ENCODE measurements at places on chromosomes 6 and 20. TPM values are rescaled to one million over a fixed set of nuclear protein-coding genes. Genes with fewer than 3 reads are reported as not detected.

ANKRD6 gene
- 3.5 TPM for total RNA-seq

RMND1 gene
- 26.1 TPM for total RNA-seq

RNF39 gene
- total RNA-seq, result not detected

GLP1R gene
- not detected for total RNA-seq

SRMS gene
- not detected for total RNA-seq

HFE gene
- 12.9 TPM for total RNA-seq

NHSL1 gene
- 11.8 TPM for total RNA-seq

CFAP206 gene
- 2.2 TPM for total RNA-seq

BHLHE23 gene
- not detected for total RNA-seq

CSNK2B gene
- 302 TPM for total RNA-seq

SCRT2 gene
- total RNA-seq, result not detected

EBF4 gene
- total RNA-seq, result 0.98 TPM

CD24 gene
- total RNA-seq, result 1,378 TPM

CARMIL1 gene
- total RNA-seq, result 13.2 TPM

TSPO2 gene
- total RNA-seq, result 0.51 TPM

MAP3K5 gene
- total RNA-seq, result 9.5 TPM

RAB5IF gene
- 114 TPM for total RNA-seq

MCHR2 gene
- total RNA-seq, result not detected

DTNBP1 gene
- total RNA-seq, result 17.7 TPM

GPR63 gene
- 2.0 TPM for total RNA-seq

SAMD3 gene
- 0.25 TPM for total RNA-seq

AKAP7 gene
- total RNA-seq, result 1.1 TPM

FAM209A gene
- total RNA-seq, result not detected

HLA-DRA gene
- total RNA-seq, result not detected

TPD52L1 gene
- total RNA-seq, result 64.5 TPM

PGK2 gene
- total RNA-seq, result not detected

IDH3B gene
- total RNA-seq, result 108 TPM

FAM217A gene
- not detected for total RNA-seq

CALHM5 gene
- 0.49 TPM for total RNA-seq

PRDM1 gene
- total RNA-seq, result 0.38 TPM

DDX43 gene
- 0.16 TPM for total RNA-seq

KIFC1 gene
- total RNA-seq, result 126 TPM

ADGRG6 gene
- 66.2 TPM for total RNA-seq

SNAI1 gene
- total RNA-seq, result 4.2 TPM

SLC17A2 gene
- not detected for total RNA-seq

PRICKLE4 gene
- 1.3 TPM for total RNA-seq

ALDH5A1 gene
- total RNA-seq, result 2.4 TPM

PPP1R14C gene
- total RNA-seq, result 11.9 TPM

VSTM2L gene
- total RNA-seq, result 2.0 TPM

C20orf202 gene
- total RNA-seq, result 0.13 TPM

KIAA1755 gene
- total RNA-seq, result 7.5 TPM

TMEM244 gene
- total RNA-seq, result not detected

HRH3 gene
- not detected for total RNA-seq

GSTA1 gene
- total RNA-seq, result not detected

RCAN2 gene
- total RNA-seq, result 0.89 TPM

All from mesangial cell (primary cell).